Stimulated activated CD8-positive, alpha-beta memory T cell treated with anti-CD3 and anti-CD28 coated beads, Interleukin-15, amount 100 ng/mL, for 1 hour (primary cell): ENCODE measurements at places on chromosomes 11 and 22.

GRCh38 chr11:69286374-69287371 is 7.3 kb upstream of the MYEOV start:
- no peak for DNase-seq

DNA sequence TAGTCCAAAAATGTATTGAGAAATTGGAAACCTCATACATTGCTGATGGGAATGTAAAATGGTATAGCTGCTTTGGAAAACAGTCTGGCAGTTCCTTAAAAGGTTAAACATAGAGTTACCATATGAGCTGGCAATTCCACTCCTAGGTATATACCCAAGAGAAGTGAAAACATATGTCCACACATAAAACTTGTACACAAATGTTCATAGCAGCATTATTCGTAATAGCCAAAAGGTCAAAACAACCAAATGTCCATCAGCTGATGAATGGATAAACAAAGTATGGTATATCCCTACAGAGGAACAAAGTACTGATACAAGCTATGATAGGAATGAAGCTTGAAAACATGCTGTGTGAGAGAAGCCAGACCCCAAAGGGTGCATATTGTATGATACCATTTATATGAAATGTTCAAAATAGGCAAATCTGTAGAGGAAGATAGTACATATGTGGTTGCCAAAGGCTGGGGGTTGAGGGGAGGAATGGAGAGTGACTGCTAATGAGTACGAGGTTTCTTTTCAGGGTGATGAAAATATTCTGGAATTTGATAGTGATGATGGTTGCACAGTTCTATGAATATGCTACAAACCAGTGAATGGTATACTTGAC is 85.8 kb downstream of the ZBTB16 start:
- no peak for DNase-seq

DNA sequence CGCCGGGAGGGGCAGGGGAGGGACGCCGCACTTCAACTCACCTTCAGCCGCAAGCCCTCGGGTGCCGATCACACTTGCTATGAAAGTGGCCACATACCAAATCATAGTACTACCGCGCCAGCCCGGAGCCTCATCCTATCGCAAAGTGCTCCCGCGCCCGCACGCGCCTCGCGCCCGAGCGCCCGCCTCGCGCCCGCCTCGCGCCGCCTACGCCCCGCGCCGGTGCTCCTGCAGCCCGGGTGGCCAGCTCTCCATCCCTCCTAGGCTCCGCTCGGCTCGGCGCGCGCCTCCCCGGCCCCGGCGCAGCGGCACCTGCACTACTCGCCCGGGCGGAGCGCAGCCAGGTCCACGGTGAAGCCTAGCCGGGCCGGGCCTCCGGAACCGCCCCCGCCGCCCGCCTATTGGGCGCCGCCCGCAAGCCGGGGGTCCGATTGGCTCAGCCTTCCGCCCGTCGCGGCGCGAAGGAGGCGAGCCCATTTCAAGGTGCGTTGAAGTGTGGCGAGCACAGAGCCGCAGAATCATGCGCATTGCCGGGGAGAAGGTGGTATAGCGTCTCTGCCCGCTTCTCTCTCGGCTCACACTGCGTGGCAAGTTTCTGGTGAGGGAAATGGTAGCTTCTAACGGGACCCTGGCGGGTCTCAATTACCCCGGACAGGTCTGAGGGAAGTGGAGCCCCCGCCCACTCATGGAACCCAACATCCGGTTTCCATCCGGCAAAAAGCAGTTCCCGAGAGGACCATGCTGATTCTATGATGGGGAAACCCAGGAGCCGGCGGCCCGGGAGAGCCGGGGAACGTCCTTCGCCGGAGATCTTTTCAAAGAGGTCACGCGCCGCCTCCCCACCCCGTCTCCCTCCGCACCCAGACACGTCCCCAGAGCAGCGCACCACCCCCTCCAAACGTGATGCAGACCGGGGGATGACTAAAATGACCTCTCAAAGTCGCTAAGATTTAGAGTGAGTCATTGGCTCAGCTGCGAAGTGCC is at the start of gene IGSF9B:
Gene IGSF9B (minus strand): TSS at position 319 of the 984 bp plus-strand sequence. CDS start 214 bp downstream, at position 105.
- peak; percentile 75 for DNase-seq

GRCh38 chr11:47616726-47617416 is 22.7 kb upstream of the C1QTNF4 start:
- DNase-seq: no peak

- no peak for DNase-seq
Measured at GRCh38 chr22:35921044-35921443, 107.6 kb downstream of the RBFOX2 start.

DNA sequence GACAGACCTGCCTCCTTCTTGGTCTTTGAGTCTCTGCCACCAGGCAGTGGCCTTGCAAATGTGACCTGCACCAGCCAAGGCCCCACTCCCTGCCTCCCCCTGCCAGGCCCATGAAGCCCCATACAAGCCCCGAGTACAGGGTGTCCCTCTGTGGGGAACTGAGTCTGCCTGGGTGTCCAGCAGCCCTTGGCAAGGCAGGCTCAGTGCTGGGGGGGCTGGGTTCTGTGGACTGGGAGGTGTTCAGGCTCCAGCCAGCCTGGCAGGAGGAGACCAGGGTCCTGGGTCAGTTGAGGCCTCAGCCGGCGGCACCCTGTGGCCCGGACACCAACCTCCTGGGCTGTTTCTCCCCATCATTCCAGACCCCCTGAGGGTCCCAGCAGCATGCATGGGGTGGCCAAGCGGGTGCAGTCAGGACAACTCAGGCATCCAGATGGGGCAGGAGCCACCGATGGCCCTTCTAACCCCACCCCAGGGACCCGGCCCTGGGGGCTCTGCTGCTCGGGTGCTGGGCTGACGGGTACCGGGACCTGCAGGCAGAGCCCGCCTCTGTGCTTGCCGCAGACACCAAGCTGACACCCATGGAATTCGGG is 5.7 kb downstream of the MUC5AC start:
- no peak for DNase-seq

GRCh38 chr11:16454289-16454863 is 98.0 kb upstream of the SOX6 start:
- no peak for DNase-seq

DNA sequence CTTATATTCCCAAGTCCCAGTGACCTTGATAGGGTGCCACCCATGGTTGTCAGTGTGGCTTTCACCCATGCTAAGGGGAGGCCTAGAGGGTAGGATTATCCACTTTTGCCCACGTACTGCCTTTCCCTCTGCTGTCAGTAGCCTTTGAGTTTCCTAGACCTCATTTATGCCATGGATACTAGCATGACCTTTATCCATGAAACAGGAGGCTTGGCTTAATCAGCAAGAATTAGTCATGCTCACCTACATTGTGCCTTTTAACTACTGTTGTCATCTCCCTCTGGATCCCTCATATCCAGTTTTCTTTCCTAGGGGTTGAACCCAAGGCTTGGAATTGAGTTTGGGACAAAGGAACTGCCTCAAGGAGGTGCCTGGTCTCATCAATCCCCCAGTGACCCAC is 716.7 kb downstream of the NTM start:
- DNase-seq: no peak
